OCI-LY7 (cell line): ENCODE measurements at places on chromosomes 3 and 15.

GRCh38 chr15:48388016-48388851 is 57.0 kb downstream of the DUT start:
- DNase-seq: no peak

GRCh38 chr3:150447631-150448465 is 39.8 kb downstream of the TSC22D2 start:
- DNase-seq: no peak

DNA sequence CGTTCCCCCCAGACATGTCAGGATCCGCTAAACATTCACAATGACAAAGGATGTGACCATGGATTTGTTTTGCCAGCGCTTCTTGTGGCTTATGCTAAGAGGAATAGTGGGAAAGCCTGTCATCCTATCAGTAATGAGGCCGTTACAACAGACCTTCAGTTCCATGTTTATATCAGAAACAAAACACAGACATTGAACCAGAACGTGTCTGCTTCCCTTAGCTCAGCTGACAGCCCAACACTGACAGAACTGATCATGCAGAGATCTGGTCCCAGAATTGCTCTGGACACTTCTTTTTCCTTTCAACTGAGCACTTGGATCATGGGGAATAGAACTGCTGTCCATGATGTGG is 58.3 kb upstream of the MYZAP start:
- DNase-seq: no peak

DNA sequence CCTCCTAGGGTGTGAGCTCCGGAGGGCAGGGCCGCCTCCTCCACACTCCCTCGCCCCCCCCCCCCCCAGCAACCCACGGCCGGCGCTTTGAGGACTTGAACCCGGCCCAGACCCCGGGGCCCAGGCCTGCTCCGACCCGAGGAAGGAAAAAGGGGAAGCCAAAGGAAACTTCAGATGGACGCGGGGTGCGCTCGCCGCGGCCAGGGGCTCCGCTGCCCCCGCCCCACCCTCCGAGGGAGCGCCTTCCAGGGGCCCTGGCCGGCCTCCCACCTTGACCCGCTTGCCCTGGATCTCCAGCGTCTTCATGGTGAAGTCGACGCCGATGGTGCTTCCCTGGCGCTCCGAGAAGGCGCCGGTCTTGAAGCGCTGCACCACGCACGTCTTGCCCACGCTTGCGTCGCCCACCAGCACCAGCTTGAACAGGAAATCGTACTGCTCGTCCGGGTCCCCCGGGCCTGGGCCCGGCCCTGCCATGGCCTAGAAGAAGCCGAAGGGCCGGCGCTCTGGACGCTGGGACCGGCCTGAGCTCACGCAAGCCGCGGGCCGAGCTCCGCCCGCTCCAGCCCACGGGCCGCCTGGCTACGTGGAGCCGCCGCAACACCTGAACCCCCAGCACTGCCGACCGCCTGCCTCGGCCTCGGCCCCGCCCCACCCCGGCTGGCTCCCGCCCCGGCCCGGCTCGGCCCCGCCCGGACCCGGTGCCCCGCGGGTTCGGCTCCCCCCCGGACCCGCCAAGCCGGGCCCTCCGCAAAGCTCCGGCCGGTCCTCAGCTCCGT is 400 bp downstream of the RAB43 start:
- DNase-seq: peak; percentile 64

GRCh38 chr15:75810874-75811498 is 32.3 kb upstream of the UBE2Q2 start:
- no peak for DNase-seq

DNA sequence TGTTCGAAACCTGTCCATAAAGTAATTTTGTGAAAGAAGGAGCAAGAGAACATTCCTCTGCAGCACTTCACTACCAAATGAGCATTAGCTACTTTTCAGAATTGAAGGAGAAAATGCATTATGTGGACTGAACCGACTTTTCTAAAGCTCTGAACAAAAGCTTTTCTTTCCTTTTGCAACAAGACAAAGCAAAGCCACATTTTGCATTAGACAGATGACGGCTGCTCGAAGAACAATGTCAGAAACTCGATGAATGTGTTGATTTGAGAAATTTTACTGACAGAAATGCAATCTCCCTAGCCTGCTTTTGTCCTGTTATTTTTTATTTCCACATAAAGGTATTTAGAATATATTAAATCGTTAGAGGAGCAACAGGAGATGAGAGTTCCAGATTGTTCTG is 44.4 kb downstream of the AGTR1 start:
- no peak for DNase-seq

DNA sequence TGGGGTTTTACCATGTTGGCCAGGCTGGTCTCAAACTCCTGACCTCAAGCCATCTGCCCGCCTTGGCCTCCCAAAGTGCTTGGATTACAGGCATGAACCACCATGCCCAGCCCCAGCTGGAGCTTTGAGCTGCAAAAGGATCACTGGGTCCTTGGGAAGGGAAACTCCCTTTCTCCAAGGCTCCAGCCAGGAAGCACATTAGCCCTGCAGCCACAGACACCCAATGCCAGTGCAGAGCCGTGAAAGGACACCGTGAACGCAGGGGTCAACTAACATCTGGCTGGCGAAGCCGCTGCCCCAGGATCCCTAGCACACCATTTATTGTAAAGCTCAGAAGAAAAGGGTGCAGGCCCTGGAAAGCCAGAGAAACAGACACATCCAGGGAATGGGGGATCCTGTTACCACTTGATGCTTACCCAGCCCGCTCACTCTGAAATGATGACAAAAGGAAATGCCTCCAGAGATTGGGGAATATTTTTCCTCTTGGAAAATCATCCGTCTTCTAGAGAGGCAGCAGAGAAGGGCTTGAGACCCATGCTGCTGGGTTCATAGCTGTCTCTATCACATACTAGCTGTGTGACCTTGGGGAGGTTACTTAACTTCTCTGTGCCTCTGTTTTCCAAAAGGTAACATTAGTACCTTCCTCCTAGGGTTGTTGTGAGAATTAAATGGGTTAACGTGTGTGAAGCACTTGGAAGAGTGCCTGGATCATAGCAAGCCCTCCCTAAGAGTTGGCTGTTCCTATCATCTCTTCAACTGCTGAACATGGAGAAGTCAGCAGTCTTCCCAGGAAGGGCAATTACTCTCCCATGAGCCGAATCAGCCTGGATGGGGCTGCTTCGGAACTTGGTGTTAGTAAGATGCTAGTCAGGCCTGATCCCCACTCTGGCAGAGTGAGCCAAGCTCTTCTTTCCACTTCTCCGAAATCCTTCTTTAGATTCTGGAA is 40.8 kb downstream of the LMCD1 start:
- no peak for DNase-seq

DNA sequence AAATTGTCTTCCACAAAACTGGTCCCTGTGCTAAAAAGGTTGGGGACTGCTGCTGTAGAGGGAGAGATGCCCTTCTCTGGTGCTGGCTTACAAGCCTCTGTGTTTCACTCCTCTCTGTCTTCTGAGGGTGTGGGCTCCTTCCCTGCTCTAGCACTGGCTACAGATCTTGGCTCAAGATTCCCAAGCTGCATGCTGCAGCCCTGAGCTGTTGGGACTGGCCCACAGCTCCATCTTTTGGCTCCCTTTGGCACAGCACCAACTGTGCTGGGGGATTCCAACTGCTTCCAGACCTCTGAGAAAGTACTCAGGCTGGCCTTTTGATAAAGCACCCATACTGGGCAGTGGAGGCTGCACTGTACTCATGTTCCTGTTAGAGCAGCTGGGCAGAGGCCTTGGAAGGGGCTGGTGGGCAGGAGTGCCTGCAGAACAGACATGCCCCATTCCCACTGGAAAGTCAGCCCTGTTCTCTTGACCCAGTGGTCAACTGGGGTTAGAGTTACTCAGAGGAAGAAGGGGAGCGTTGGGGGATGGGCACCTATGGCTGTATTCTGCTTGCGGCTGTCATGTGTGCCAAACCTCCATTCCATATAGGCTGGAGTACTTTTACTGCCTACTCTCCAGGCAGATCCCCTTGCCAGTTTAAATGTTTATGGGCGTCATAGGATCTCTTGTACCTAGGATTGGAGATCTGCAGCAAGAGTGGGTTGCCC is 55.7 kb downstream of the GALK2 start:
- no peak for DNase-seq

DNA sequence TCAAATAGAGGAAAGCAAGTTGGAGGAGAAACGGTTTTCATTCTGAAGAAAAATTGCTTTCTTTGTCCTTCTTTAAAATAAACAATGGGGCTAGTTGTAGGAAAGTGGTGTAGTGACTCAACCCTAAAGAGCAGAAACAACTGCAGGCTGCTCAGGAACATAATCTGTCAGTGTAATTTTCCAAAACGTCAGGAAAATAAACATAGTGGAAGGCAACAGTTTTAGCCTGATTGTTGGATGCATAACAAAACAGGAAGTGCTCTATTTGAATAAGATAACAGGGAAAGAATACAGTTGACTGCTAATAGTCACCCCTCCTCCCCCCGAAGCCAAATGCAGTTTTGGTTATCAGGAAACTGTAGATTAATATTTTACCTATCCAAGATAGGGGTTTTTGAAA is 167.6 kb downstream of the ECT2 start:
- DNase-seq: no peak

GRCh38 chr15:71551566-71551965 is 258.8 kb upstream of the NR2E3 start:
- no peak for DNase-seq

- no peak for DNase-seq
These were observed 27.1 kb upstream of the MGLL start for GRCh38 chr3:127849368-127849767.

GRCh38 chr15:42111924-42112323 is 17.6 kb upstream of the PLA2G4D start:
- DNase-seq: no peak

DNA sequence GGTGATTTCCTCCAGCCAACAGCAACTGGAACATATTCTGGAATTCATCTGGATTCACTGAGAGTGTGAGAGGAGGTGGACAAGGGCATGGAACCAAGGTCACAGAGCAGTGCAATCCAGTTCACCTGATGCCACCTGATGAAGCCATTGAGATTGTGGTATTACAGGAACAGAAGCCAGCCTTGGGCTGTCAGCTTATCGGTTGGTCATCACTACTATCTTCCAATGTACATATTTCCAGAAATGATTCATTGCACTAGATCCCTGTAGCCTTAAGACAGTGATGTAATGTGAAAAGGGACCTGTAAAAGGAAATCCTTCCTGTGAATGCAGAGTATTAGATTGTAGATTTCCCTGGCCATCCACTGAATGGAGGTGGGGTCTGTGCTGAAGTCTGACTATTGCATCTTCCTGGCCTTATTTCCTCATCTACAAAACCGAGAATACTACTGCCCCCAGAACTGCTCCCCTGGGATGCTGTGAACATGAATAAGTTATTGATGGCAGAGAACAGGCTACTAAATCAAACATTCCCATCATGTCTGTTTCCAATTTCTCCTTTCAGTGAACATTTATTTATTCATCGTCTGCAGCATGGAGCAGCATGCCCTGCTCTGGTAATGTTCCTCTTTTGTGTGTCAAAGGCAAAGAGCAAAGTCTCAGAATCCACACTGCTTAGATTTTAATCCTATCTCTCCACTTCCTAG is 47.4 kb upstream of the TPM1 start:
- no peak for DNase-seq

GRCh38 chr15:51229907-51230330 is 108.5 kb downstream of the CYP19A1 start:
- peak; percentile 2 for DNase-seq

- DNase-seq: no peak
These were observed 50.0 kb upstream of the TRPM1 start for GRCh38 chr15:31151301-31152233.

DNA sequence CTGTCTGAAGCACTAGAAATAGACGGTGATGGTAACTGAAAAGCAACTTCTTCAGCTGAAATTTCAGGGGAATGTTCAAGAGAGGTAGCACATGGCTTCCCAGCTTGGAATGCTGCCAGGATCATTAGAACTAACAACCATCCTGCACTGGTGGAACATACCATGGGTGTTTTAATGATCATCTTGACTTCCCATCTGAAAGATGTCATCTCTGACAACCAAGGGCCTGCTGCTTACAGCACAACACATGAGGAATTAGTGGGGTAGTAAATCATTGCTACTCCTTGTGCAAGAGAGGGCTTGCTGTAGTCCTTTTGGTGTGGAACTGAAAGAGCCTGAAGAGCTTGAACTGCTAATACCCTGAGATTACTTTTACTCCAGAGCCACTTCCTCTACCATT is 853.7 kb downstream of the MCTP2 start:
- DNase-seq: no peak

GRCh38 chr15:83659417-83659812 is 5.5 kb downstream of the ADAMTSL3 start:
- DNase-seq: no peak

DNA sequence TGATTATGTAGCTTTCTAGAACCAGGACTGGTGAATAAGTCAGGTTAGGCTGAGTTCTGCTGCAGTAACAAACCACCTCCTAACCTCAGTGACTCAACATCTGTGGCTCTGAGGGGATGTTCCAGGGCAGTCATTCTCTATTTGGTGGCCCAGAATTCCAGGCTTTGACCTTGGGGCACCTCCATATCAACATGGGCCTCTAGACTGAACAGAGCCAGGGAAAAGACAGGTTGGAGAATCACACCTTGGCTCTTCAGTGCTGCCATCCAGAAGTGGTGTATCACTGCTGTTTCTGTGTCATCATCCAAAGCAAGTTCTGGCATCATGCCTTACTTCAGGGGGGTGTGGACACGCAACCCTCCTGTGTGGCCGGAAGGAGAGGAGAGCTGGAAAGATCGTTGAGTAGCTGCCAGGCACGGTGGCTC is 15.3 kb downstream of the ZBTB47 start:
- DNase-seq: no peak

DNA sequence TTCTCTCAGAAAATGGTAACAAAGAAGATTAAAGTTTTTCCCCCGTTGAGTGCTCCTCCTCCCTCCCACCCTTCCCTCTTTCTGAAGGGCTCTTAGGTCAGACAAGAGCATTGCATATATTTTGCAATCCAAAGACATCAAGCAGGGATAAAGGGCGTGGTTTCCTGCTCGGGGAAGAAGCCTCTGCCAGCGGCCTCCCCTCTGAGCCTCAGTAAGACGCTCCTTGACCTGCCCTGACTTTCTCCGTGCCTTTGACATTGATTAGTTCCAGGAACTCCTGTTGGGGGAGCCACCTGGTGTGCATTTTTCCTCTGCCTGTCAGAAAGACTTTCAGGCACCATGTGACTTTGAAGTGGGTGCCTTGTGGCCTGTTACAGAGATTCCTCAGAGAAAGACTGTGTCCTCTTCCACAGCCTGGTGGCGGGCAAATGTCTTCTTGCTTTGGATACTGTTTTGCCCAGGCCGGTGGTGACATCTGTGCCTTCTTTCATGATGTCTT is 87.2 kb upstream of the TBL1XR1 start:
- DNase-seq: no peak

- no peak for DNase-seq
These were observed 3.6 kb downstream of the OTOL1 start for GRCh38 chr3:161500068-161500796.
